Activated naive CD4-positive, alpha-beta T cell treated with anti-CD3 and anti-CD28 coated beads, Interleukin-2, amount 10 ng/mL, durations not matched to agents 5 hours and 36 hours (primary cell): ENCODE measurements at places on chromosomes 16 and 17. TPM values are rescaled to one million over a fixed set of nuclear protein-coding genes. Genes with fewer than 3 reads are reported as not detected.

Gene MYH2
- not detected for total RNA-seq

Gene CRHR1
- not detected for total RNA-seq

Gene SP6
- 0.13 TPM for total RNA-seq

Gene FOXN1
- not detected for total RNA-seq

Gene CHST4
- total RNA-seq = not detected

Gene TBC1D3G
- not detected for total RNA-seq

Gene TAC4
- total RNA-seq = not detected

Gene ELOB
- total RNA-seq = 116 TPM

Gene KRT17
- total RNA-seq = not detected

Gene ZSCAN10
- 0.28 TPM for total RNA-seq

Gene CCL5
- total RNA-seq = 32.7 TPM

Gene MEOX1
- 16.2 TPM for total RNA-seq

Gene MEIOC
- total RNA-seq = 0.36 TPM

Gene ITGAX
- 3.3 TPM for total RNA-seq

Gene NPIPA5
- total RNA-seq = 22.3 TPM

Gene MAF
- 48.3 TPM for total RNA-seq

Gene CCT6B
- total RNA-seq = 1.5 TPM

Gene CAMTA2
- total RNA-seq = 58.6 TPM

Gene GPR179
- not detected for total RNA-seq

Gene HNF1B
- total RNA-seq = not detected

Gene GFOD2
- total RNA-seq = 14.8 TPM

Gene TNFRSF17
- not detected for total RNA-seq

Gene KRTAP2-1
- not detected for total RNA-seq

Gene MGAT5B
- 0.33 TPM for total RNA-seq

Gene ATAD5
- total RNA-seq = 19.3 TPM

Gene CA5A
- total RNA-seq = not detected

Gene SLC12A3
- not detected for total RNA-seq

Gene SLC47A1
- total RNA-seq = not detected
